ENCODE measurements at places on chromosomes 1 and 21.

GRCh38 chr1:156467906-156468305, 32.7 kb downstream of the MEF2D start:
- DNase-seq = no peak

DNA sequence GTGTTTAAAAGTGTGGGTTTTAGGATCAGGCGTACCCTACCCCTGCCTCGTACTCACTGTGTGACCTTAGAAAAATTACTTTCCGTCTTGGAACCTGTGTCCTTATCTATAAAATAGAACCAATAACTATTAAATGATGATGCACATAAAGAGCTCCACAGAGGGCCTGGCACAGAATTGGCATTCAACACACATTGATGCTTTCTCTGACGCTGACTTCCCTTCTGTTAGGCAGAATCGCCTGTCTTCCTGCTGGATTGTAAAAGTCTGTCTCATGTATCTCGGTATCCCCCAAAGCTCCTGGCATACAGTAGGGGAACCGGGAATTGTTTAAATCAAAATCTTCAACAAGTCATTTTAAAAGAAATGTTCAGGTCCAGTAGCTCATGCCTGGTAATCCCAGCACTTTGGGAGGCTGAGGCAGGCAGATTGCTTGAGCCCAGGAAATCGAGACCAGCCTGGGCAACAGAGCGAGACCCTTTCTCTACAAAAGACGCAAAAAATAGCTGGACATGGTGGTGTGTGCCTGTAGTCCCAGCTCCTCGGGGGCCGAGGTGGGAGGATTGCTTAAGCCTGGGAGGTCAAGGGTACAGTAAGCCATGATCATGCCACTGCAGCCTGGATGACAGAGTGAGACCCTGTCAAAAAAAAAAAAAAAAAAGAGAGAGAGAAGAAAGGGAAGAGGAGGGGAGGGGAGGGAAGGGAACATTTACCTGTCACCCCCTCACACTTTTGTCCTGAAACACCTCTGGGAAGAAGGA, 41.3 kb upstream of the FHAD1 start:
- no peak for DNase-seq

GRCh38 chr21:39029900-39030884, 153.1 kb downstream of the PSMG1 start:
- no peak for DNase-seq

GRCh38 chr1:202305168-202305567, 36.6 kb downstream of the UBE2T start:
- DNase-seq = no peak

GRCh38 chr1:202143768-202144401, 652 bp downstream of the ARL8A start:
- no peak for DNase-seq

GRCh38 chr1:197838836-197839235, 63.6 kb upstream of the DENND1B start:
- DNase-seq = no peak
